ENCODE measurements at places on chromosomes 2 and 18.

DNA sequence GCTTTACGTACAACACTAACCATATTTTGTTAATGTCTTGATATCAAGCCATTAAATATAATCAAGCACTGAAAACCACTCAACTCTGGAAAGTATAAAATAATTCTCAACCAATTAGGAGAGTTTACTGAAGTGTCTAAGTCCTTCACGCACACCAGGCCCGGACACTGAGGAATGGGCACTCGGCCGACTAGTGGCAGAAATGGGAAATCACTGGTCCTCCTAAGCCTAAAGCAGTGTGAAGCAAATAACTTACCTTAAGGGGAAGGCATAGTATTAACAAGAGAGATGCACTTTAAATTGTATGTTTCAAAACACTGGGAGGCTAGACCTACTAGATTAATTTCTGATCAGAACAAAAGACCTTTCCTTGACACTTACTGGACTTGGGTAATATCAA, 45.7 kb downstream of the FAM210A start:
- no peak for DNase-seq

DNA sequence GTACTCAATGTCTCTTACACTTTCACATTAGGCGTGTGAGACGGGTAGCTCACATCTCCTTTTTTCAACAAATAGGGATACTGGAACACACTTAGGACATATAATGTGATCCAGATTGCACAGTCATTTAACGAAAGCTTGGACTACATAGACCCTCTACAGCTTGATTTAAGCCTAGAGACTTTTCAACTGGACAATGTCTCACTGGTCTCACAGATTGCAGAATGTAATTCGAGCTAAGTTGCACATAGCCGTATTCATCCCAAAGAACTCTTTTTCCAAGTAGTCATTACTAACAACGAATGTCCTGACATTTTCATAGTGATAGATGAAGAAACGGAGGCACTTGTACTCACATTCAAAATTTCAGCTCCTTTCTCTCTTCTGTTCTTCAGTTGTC, 612.1 kb downstream of the ZEB2 start:
- DNase-seq: no peak

- DNase-seq: no peak
Measured at GRCh38 chr18:43180814-43181213, 65.3 kb upstream of the RIT2 start.

DNA sequence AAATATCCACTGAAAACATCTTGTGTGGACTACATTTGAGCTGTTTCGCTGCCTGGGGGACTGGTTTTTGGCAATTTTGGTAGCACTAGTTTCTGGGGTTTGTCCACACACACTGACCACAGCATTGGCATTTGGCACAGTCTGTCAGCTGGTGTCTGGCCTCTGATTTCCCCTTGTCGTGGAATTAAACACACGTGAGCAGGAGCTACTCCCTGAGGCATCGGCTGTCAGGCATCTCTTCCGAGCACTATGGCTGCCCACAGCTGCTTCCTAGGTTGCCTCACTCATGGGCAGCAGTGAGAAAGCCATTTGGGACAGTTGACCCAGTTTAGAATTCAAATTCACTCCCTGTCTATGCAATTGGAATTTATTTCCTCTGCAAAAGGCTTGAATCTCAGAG, 46.8 kb upstream of the FZD5 start:
- no peak for DNase-seq

GRCh38 chr2:170320948-170321347, 143.0 kb downstream of the MYO3B start:
- no peak for DNase-seq

DNA sequence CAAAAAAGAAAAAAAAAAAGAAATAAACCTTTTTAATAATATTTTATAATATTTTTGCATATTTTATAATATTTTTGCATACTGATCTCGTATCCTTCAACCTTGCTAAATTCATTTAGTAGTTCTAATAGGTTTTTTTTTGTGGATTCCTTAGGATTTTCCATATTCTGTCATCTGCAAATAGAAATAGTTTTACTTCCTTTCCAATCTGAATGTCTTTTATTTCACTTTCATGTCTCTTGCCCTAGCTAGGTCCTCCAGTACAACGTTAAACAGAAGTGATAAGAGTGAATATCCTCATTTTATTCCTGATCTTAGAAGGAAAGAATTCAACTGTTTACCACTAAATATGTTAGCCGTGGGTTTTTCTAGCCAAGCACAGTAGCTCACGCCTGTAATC, 13.7 kb downstream of the LMAN2L start:
- no peak for DNase-seq

DNA sequence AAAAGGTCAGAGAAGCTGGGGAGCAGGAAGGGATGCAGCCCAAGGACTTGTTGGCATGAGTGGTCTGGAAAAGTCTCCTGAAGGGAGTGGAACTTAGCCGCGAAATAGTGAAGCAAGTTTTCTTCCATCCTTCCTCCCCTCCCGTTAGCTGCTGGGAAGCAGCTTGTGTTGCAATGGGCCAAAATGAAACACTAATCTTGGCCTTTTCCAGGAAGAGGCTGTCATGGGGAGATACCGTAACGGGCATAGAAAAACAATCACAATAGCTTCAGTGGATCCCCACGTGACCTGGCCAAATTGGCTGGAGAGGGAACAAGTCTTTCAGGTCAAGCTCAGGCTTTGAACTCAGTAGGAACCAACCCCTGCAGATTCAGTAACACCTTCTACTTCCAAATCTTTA, 49.3 kb downstream of the SEMA4F start:
- no peak for DNase-seq

- DNase-seq: no peak
Measured at GRCh38 chr2:235637896-235638295, 144.1 kb downstream of the AGAP1 start.

GRCh38 chr2:8441986-8442385, 239.9 kb upstream of the ID2 start:
- no peak for DNase-seq

GRCh38 chr18:54973046-54973445, 13.8 kb upstream of the CCDC68 start:
- DNase-seq: no peak

DNA sequence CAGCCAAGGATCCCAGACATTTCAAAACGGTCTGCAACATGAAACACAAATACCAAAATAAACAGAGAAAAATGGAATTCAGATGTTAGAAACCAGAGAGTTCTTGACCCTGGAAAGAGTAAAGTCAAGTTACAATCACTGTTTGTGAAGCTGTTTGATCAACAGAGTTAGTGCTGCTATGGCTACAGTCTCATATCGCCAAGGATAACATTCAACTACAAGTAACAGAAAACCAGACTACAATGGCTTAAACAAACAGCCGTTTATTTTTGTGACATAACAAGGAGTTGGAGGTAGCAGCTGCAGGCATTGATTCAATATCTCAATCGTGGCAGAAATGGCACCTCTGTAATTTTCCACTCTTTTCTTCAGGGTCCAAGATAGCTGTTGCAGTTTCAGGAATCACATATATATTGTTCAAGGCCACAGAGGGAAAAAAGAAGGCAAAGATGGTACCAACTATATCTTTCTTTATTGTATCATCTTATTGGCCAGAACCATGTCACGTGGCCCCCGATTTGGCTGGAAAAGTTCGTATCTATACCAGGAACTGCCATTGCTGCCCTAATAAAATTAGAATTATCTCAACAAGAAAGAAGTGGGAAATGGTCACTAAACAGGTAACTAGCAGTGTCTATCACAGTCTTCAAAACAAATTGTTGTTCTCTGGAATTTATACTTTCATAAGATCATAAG, 17.7 kb upstream of the HNRNPLL start:
- DNase-seq: no peak

DNA sequence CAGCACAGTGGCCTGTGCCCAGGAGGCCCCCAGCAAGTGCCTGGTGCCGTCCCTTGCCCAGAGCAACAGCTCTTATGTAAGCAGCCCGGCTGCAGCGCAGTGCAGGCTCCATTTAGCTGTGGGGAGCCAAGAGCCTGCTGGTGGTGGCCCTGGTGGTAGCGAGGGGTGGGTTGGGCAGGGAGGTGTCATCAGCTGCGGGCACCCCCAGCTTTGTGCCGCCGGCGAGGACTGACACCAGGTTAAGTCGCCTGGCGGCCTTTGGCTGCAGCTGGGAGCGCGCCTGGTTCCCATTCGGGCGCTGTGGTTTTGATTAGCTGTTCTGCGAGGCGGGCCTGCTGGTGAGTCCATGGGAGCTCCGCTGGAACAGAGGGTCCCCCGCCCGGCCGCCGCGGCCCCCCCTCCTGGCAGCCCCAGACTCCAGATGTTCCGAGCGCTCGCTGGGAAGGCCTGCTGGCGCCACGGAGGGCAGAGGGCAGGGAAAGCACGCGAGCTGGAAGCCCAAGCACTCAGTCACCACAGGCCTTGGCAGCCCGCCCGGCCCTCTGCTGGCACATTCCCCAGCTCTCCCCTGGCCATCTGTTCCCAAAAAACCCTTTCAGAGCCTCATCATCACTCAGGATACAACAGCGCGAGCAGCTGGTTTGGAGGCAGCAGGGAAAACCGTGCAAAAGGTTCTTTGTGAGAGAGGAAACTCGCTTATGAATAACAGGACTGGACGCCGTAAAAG, 18.4 kb downstream of the ATOH8 start:
- no peak for DNase-seq

DNA sequence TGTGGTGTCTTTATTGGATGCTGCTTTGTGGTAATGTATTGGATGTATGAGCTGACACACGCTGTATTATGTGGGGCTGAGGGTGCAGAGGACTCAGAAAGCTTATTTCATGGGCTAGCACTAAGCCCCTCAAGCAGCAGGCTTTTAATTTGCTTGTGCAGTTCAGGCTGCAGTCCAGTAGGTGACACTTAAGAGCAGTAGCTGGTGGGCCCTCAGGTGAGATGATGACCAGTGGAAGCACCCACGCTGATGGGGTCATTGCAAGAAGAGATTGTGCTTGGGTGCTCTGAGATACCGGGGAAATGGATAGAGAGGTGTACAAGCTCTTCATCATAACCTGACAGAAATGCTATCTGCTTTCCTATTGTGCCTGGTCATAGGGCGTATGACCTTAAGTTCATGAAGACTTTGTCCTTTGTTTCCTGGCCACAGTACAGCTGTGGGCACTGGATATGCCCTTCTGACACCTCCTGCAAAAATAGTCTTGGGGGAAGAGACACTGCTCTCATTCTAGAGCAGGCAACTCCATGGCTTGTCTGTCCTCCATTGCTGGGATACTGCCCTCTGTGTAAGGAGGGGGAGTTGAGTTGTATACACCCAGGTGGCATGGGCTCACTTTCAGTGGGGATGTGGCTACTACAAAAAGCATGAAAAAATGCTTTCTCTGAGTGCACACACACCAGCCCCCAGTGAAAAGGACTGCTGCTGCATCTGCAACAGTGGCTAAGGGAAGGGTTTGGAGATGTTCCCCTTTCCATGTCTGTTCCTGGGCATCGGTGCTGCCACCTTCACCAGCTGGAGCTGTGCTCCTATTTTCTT, 205.7 kb upstream of the ZSWIM2 start:
- DNase-seq: no peak

GRCh38 chr18:2880473-2880872, 33.7 kb downstream of the EMILIN2 start:
- no peak for DNase-seq

DNA sequence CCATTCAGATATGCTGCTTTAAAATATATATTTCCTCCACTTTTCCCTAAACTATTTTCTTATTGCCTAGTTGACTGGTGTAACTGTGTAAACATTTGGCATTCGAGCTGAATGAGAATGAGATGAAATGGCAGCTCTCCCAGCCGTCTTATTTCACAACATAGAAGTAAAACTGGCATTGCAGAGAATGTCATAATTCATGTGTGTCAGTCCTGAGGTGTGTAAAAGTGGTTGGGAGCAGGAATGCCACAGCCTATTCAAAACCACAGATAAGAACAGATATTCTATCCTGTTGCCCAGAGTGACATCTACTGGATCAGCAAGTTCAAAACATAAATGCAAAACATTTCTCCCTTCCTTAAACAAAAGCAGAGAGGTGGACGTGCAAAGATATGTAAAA, 565.5 kb upstream of the CHAC2 start:
- no peak for DNase-seq

DNA sequence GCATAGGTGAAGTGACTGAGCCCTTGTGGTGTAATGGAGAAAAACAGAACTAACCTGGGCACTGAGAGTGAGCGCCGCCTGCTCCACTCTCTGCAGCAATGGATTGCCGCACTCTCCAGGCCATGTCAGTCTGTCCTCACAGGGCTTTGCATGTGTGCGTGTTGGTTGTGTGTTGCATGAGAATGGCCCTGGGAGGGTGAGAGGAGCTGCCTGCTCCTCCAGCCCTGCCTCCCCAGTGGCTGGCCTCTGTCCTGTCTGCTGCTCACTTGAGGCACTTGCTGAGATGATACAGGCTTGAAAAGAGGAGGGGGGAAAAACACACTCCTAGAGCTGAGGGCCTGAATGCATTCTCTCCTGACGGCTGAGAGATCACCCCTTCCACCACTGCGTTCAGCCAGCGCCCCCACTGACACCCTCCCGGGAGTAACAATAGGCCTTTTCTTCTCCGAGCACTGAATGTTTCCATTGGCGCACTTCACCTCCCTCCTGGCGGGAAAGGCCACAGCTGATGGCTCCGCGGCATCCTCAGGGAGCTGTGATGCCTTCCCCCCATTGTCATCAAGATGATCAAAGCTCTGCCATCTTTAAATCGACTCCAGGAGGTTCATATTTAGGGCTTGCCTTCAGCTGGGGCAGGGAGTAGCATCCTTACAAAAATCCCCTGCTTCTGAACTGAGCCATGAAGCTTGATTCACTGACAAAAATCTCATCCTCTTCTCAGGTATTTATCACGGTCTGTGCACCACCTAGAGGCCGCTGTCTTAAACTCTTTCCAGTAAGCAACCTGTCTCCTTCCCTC, 49.9 kb upstream of the DAPL1 start:
- DNase-seq: peak; percentile 55

- DNase-seq: no peak
Measured at GRCh38 chr2:154370873-154371272, 327.6 kb upstream of the KCNJ3 start.

DNA sequence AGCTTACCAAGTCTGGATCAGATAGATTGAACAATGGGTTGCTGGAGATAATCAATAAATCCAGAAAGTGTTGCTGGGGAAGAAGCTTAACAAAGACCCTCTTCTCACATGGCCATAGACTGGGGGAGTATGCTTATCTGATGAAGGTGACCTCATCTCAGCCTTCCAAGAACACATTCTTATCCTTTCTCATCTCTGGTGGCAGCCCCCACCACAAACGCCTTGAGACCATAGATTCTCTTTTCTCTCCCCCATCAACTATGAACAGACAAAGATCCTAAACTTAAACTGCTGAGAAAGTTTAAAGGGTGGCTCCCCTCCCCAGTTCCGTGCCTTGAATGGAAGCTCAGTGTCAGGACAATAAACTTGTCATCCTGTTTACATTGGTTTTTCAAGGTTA, 428.7 kb upstream of the TRIB2 start:
- no peak for DNase-seq

DNA sequence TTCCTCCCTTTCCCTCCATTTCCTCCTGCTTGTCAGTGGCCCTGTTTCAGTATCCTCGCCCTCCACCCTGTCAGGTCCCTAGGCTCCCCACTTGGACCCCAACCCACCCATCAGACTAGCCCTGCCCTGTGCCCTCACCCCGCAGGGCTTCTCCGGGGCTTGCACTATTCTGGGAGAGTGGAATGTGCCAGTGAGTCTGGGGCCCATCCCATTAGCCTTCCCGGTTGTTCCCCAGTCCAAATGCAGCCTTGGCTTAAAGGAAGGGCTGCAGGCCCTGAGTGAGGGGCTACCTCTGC, 45.5 kb downstream of the MYO7B start:
- no peak for DNase-seq

Measured in CD4-positive, alpha-beta T cell (primary cell).